NCI-H1105 treated with DMSO at 0.1 percent for 48 hours (cell line): ENCODE measurements at places on chromosomes 12 and 14.
A peak's percentile ranks its signal among the peaks of the same experiment; 100 is the strongest.

DNA sequence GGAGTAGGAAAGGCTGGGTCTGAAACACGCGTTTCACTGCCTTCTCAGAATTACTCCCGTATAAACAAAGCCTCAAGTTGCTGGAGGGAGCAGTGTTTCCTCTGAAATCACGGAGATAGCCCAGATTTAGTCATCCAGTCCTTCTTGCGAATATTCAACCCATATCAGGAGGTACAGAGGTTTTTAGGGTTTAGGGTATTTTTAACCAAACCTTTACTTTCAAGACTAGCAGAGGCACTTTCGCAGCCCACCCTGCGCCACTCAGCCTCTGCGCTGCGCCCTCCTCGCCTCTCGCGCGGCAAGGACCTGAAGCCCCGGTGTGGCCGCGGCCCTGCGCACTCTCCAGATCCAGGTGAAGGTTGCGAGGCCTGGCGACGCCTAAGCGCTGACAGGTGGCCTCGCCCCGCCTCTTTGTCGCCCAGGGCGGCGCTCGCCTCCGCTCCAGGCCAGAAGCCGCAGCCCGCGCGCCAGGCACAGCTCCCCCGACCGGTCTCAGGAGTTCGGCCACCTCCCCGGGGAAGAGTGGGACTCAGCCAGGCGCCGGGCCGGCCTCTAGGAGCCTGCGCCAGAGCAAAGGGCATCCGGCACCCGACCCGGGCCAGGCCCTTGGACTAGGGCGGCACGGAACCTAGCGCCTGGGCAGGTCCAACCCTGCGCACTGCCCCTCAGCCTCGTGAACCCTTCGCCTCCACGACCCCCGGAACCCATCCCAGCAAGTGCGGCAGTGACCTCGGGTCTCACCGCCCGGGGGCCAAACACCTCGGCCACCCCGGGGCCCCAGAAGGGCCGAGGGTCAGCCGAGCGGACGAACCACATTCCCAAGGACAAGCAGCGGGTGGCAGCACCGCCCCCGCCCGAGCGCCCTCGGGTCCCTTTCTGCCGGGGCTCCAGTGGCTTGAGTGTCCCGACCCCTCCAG is 1.8 kb upstream of the SAMD4A start:
- peak; percentile 84 for DNase-seq

DNA sequence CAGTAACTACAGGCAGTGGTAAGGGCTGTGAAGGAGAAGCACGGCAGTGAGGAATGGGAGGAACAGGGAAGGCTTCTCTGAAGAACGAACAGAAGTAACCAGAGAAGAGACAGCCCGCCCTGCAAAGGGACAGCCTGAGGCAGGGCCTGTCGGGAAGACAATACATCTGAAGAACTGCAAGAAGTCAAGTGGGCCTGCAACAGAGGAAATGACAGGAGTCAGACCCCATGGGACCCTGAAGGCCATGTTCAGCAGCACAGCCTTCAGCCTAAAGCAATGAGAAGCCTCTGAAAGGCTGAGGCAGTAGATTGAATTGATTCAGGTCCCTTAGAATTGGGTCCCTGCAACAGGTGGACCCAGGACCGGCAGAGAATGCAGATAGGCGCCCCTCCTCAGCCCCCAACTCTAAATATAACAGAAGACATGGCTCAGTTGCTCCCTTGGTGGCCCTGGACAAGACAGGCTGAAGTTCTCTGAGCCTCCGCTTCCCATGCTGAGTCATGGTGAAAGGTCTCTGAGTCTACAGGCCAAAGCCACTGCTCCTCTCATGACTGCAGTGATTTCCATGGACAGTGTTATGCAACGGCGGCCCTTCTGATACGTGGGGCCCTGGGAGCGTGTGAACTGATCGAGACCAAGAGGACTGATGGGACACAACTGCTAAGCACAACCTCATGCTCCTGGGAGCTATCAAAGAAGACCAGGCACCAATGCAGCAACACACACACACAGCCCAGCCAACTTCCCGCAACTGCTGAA is 10.8 kb upstream of the ACTR6 start:
- DNase-seq: no peak

DNA sequence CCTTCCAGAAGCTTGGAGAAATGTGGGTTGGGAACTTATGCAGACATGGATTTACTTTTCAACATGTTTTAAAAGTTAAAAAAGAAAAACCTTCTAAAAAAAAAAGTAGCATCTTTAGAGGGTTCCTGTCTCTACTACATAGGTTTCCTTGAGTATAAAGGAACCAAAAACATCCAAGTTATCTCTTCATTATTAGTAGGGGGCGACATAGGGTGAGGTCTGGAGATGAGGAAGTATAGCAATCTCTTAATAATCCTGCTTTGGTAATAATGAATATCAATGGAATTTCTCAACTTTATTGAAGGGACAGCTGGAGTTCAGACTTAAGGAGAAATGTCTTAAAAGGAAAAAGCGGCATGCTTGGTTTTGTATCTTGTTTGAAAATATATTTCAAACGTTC is 6.5 kb upstream of the PLXNC1 start:
- DNase-seq: no peak

- no peak for DNase-seq
These were observed 8.0 kb downstream of the RAN start for GRCh38 chr12:130879781-130880389.
